NCI-H1436 treated with DMSO at 0.1 percent for 48 hours (cell line): ENCODE measurements at places on chromosomes 1 and 21.
A peak's percentile ranks its signal among the peaks of the same experiment; 100 is the strongest.

DNA sequence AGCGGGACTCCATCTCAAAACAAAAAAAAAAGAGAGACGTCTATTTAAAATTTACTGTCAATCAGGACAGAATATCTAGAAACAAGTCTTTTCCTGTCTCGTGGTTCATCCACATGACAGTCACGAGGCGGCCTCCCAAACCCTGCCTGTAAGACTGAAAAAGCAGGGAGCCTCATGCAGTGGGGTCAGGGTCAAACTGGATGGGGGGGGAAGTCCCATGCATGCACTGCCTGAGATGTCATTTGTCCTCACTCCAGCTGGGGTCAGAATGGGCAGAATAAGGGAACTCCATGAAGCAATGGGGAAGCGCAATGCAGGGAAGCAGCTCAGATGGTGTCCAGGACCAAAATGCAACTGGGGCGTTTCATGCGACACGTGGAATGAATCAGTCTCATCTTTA is 85.5 kb downstream of the PIK3CD start:
- no peak for DNase-seq

DNA sequence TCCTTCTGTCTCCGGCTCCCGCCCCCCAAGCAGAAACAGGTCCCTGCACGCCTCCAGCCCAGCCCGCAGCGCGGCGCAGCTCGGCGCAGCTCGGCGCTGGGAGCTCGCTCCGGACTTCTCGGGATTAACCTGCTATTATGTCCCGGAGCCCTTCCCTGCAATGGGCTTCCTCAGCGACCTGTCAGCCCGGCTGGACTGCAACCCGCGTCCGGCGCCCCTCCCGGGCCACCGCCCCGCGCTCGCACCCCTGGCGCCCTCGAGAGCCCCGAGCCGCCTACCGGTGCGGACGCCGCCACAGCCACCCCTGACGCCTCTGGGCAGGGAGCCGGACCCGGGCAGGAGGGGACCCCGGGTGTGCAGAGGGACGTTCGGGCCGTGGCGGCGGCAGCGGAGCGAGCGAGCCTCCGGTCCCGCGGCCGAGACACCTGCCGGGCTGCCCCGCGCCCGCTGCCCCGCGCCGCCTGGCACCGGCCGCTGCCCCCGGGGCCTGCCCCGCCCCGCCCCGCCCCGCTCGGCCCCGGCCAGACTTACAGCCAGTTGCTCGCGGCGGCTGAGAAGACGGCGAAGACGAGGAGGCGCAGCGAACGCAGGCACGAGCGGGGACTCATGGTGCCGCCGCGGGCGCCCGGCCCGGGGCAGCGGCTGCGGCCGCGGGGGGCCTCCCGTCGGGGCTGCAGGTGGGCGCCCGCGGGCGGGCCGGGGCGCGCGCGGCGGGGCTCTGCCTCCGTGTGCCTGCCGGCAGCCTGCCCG is 407 bp downstream of the WNT4 start:
- DNase-seq = no peak

- DNase-seq = no peak
These were observed 40.9 kb downstream of the ALG6 start for GRCh38 chr1:63408331-63408730.

GRCh38 chr1:40734882-40735628 is 43.6 kb downstream of the NFYC start:
- no peak for DNase-seq

DNA sequence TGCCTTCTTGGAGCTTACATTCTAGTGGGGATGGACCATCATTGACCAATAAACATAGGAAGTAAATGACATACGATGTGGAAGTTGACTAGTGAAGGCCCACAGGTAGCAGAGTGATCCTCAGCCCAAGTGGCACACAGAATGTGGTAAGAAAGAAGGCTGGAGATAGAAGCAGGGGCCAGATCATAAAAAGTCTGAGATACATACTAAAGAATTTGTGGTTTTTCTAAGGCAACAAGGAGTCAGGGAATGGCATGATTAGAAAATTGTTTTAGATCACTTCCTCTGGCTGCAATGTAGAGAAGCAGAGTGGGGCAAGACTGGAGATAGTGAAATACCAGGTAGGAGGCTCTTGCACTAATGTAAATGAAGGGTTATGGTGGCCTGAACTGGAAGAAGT is 154.0 kb downstream of the VPS13D start:
- no peak for DNase-seq

- no peak for DNase-seq
These were observed 127.4 kb upstream of the DEPDC1 start for GRCh38 chr1:68624233-68624632.

- no peak for DNase-seq
These were observed 42.3 kb upstream of the NHLH2 start for GRCh38 chr1:115882913-115883902.

- no peak for DNase-seq
These were observed 433.6 kb upstream of the ZP4 start for GRCh38 chr1:238324211-238324864.

GRCh38 chr1:91505086-91505485 is 4.4 kb downstream of the CDC7 start:
- DNase-seq = no peak

GRCh38 chr1:32773764-32774463 is 43.2 kb downstream of the YARS1 start:
- no peak for DNase-seq

- DNase-seq = no peak
These were observed 1.2 kb downstream of the PIK3C2B start for GRCh38 chr1:204493145-204493983.

- DNase-seq = no peak
These were observed 3.0 kb upstream of the ATP1B1 start for GRCh38 chr1:169103480-169103893.

GRCh38 chr21:32411350-32412161 is 950 bp upstream of the EVA1C start:
- peak; percentile 9 for DNase-seq

DNA sequence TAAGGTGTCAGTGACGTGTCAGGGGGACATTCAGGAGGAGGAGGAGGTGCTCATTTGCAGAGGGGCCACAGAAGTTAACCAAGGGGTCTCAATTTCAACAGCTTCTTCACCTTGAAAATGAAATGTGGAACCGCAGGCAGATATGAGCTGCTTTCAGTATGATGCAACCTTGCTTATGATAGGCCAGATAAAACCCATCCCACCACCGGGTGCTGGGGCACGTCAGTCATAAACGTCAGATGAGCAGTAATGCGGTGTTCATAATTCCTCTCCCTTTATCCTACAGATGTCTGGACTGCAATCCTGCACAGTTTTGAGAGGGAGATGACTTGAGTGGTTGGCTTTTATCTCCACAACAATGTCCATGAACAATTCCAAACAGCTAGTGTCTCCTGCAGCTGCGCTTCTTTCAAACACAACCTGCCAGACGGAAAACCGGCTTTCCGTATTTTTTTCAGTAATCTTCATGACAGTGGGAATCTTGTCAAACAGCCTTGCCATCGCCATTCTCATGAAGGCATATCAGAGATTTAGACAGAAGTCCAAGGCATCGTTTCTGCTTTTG is 1.7 kb downstream of the PTGFR start:
- DNase-seq = no peak
